ENCODE measurements at places on chromosomes 16 and 17. TPM values are rescaled to one million over a fixed set of nuclear protein-coding genes. Genes with fewer than 3 reads are reported as not detected.

The MGAT5B gene
- total RNA-seq, result 0.26 TPM

The POLR2C gene
- 100 TPM for total RNA-seq

The HBA1 gene
- not detected for total RNA-seq

The ZNF423 gene
- 5.9 TPM for total RNA-seq

The LIMD2 gene
- 28.1 TPM for total RNA-seq

The FMNL1 gene
- total RNA-seq, result 0.98 TPM

All from dermis lymphatic vessel endothelial cell (primary cell).